ENCODE measurements at places on chromosomes 12 and 14.

- no peak for DNase-seq
Measured at GRCh38 chr12:127428420-127428819, 838.5 kb upstream of the TMEM132C start.

- DNase-seq, result no peak
Measured at GRCh38 chr14:75469606-75470237, 41.9 kb downstream of the JDP2 start.

DNA sequence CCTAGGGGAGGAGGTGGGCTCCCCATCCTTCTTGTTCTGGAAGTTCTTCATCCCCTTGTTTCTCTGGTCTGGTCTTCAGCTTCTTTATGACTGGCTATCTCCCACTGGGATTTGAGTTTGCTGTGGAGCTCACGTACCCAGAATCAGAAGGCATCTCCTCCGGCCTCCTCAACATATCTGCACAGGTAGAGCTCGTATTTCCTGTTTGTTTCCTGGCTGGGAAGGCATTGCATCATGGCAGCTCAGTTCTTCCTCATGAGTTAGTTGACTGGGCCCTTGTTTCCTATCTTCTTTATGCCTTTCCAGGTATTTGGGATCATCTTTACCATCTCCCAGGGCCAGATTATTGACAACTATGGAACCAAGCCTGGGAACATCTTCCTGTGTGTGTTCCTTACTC lies 19.8 kb downstream of the ERG28 start:
- no peak for DNase-seq

- no peak for DNase-seq
Measured at GRCh38 chr14:103711516-103712431, 3.5 kb downstream of the XRCC3 start.

- DNase-seq, result no peak
Measured at GRCh38 chr12:2397356-2398045, 344.7 kb downstream of the CACNA1C start.

DNA sequence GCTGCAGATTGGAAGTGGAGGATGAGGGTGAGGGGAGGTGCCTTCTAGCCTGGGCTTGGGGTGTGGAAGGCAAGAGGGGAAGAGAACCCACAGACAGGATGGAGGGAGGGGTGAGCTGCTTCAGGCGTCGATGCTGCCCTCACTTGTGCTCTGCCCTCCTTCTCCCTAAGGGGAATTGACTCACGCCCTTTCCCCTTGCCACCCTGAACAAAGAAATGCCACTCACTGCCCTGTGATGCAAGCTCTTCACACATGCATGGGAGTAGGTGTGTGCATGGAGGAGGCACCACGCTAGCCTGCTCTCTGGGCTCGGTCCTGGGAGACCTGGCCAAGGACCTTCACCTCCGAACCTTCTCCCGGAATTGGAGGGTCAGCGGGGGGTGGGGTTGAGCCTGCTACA lies 35.7 kb upstream of the PRMT8 start:
- DNase-seq, result no peak

- DNase-seq, result no peak
Measured at GRCh38 chr12:21696625-21697024, 39.0 kb upstream of the LDHB start.

GRCh38 chr14:31712244-31713127 lies 151.3 kb downstream of the NUBPL start:
- no peak for DNase-seq

DNA sequence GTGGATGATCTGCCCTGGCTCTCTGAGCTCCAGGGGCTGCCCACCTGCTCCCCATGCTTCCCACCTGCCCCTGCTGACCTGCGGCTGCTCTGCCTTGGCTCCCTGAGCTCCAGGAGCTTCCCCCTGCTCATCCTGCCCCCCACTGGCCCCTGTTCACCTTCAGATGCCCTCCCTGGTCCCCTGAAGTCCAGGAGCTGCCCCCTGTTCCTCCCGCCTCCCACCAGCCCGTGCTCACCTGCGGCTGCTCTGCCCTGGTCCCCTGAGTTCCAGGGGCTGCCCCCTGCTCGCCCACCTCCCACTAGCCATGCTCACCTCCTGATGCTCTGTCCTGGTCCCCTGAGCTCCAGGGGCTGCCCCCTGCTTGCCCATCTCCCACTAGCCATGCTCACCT lies 219.7 kb downstream of the TMEM121 start:
- no peak for DNase-seq

- no peak for DNase-seq
Measured at GRCh38 chr12:109741286-109741969, 27.8 kb downstream of the FAM222A start.

- no peak for DNase-seq
Measured at GRCh38 chr12:80189241-80189640, 89.9 kb downstream of the OTOGL start.

GRCh38 chr12:126424696-126425095 lies 1359.5 kb downstream of the AACS start:
- DNase-seq, result no peak

GRCh38 chr12:100473716-100474150 lies at the start of gene NR1H4:
Gene NR1H4, plus strand, starts transcription at chr12:100473866. Its CDS starts 19,458 bp downstream, at chr12:100493324.
- no peak for DNase-seq

DNA sequence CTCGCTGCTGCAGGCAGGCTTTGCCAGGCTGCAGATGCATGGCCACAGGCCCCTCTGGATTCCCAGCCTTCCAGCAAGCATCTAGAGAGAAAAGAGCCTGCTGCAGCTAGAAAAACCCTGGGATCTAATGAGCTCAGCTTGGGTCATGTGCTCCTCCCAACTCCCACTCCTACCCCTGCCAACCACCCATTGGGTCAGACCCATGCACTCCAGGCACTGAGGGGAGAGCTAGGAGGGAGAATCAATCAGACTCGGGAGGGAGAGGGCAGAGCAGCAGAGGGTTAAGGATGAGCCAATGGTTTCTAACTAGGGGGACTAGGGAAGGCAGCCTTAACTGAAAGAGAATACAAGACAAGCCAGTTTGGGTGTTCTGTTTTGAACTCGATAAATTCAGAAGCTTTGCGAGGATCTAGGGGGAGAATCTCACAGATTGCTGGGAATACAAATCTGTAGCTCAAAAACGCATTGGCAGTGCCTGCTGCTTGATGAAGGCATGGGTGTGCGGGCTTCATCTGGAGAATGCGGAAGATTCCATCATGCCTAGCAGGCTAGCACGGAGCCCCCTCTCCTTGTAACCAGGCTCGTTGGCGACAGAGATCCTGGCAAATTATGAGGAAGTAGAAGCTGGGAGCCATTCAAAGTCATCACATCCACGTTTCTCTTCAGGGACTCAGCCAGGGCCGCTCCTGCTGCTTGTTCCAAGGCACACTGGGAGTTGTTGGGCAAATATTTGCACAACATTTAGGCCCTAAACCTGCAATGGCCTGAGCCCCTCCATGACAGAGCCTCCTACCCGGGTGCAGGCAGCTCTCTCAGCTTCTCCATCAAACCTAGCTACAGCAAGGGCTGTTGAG lies 56.4 kb downstream of the VCPKMT start:
- no peak for DNase-seq

DNA sequence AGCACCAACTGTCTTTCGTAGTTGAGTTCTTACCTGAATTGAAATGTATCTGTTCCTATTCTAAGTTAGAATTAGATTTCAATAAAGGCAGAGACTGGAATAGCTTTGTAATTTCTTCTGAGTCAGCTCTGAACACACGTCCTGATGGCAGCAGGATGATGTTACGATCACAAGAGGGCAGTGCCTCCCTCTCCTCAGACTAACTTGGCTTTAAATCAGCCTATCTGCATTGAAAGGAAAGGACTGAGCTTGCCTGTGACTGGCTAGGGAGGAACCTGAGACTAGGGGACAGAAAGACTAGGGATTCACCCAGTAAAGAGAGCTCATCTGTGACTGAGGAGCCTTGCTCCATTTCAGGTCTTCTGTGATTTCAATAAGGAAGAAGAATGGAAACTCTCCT lies 323.7 kb upstream of the OR4E1 start:
- DNase-seq, result no peak

- DNase-seq, result no peak
Measured at GRCh38 chr14:68172627-68173026, 353.0 kb downstream of the RAD51B start.

DNA sequence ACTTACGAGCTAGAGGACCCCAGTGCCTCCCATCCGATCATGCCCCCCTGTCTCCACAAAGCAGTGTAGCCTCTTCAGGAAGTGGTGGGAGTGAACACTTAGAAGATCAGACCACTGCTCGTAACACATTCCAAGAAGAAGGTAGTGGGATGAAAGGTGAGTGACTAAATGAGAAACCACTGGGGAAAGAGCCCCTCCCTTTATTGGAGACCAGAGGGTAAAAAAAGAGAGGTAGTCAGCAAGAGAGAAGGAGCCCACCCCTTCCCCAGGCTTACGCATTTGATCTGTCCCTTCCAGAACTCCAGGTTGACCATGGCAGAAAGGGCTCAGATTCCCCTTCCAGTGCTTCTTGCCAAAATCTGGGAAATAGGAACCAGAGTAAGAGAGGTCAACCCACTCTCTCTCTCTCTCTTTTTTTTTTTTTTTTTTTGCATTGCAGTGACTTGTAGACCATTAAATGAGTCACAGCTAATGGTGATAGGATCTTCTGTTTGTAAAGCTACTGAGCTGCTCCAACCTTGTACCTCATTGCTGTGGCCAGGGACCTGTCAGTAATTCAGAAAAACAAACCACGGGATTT lies 165.4 kb downstream of the GCH1 start:
- DNase-seq, result no peak

DNA sequence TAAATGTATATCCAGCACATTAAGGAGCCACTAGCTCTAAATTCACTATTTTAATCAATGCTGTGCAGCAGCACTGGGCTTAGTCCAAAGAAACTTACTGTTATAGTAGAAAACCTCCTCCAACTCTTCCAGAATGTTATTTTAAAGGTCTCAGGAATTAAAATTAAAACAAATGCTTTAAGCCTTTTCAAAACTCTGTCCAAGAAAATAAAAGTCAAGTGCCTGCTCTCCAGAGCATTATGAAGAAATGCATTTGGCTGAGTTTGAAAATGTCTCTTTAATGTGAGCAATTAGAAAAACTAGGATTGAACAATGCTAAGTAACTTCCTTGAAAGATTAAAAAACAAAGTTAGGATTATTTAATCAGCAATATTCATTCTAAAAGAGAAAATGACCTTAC lies 322.4 kb upstream of the DCN start:
- no peak for DNase-seq

DNA sequence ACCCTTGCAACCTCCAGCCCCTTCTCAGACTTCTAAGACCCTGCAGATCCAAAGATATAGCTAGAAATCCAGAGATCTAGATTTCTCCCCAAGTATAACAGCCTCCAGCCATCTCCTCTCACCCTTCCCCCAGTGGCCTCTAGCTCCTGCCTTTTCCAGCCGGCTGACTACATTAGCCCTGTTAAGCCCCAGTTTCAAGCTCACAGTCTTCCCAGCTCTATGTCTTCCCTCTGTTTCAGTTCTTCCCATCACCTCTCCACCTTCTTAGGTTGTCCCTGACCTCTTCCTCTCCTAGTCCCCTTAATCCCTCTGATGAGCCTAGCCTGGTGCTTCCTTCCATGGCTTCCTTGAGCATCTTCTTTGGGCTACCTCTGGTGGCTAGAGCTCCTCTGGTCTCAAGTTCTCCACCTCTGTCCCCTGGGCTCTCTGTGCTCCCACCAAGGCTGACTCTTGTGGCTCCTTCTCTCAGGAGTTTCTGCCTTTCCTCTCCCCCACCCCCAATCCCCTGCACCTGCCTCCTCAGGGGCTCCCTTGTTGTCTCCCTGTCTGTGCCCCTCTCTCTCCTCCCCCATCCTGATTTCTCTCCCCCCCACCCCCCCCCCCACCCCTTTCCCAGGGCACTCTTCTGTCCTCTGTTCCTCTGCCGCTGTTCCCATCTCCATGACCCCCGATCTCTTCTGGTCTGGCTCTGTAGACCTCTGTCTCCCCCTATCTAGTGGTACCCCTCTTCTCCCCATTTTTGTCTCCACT lies 816 bp upstream of the GDF11 start:
- DNase-seq, result no peak

Data from NCI-H510A (cell line).